ENCODE measurements at places on chromosomes 13 and 19. TPM values are rescaled to one million over a fixed set of nuclear protein-coding genes. Genes with fewer than 3 reads are reported as not detected.

DNA sequence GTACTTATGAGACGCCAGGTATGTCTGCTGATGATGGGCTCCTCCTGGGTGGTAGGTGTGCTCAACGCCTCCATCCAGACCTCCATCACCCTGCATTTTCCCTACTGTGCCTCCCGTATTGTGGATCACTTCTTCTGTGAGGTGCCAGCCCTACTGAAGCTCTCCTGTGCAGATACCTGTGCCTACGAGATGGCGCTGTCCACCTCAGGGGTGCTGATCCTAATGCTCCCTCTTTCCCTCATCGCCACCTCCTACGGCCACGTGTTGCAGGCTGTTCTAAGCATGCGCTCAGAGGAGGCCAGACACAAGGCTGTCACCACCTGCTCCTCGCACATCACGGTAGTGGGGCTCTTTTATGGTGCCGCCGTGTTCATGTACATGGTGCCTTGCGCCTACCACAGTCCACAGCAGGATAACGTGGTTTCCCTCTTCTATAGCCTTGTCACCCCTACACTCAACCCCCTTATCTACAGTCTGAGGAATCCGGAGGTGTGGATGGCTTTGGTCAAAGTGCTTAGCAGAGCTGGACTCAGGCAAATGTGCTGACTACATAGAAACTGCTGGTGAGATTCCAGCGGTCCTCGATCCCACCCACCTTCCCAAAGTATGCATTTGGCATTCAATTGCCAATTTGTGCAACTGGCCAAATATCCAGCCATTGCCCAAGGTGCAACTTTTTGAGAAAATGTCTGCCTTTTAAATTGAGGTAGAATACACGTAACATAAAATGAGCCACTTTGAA, 10.2 kb downstream of the OR2Z1 start:
- DNase-seq, result no peak

- no peak for DNase-seq
Observed at GRCh38 chr19:23056516-23056915, 53.5 kb upstream of the ZNF728 start.

DNA sequence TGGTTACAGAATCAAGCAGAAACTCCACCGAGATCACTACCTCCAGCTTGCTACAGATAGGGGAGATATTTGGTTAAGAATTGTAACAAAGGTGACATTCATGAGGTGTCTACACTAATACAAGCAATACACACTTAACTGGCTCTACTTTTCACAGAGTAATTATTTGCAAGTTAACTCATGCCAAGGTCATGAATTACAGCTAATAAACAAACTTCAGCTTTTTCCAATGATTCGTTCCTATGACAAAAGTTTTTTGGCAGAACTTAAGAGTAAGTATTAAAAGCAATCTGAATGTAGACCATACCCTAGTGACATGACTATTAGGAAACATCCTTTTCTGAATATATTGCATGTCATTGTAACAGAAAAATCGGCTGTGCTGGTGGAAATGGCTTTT, 72.1 kb downstream of the LHFPL6 start:
- DNase-seq, result no peak

GRCh38 chr13:109203587-109203986, 574.2 kb downstream of the MYO16 start:
- no peak for DNase-seq

GRCh38 chr19:32336259-32337083, 8.9 kb upstream of the ZNF507 start:
- DNase-seq, result peak; percentile 82

ATCAY gene
- polyA plus RNA-seq, result 1.6 TPM

All from sigmoid colon (tissue), 7 donors.